ENCODE measurements at places on chromosomes 13 and 19.

DNA sequence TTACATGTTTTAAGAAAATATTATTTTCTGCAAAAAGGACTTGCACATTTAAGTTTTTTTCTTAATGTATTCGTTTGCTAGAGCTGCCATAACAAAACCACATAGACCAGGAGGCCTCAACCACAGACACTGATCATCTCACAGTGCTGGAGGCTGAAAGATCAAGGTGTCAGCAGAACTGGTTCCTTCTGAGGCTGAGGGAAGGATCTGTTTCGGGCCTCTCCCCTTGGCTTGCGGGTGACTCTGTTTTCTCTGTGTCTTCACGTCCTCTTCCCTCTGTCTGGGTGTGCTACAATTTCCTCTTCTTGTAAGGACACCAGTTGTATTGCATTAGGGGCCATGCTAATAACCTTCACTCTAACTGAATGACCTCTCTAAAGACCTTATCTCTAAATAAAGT, 364.2 kb downstream of the IRS2 start:
- H3K4me1 ChIP-seq: no peaks in the 10 kb centered on the region

- no peaks in the 10 kb centered on the region for H3K36me3 ChIP-seq
- peaks cover 8% of the 10 kb centered on the region for H3K27me3 ChIP-seq
- no peak overlapping the region for H3K27ac ChIP-seq
- H3K4me3 ChIP-seq: no peak overlapping the region
These were observed 78.6 kb downstream of the SPACA7 start for GRCh38 chr13:112454648-112455334.

- H3K27me3 ChIP-seq: no peaks in the 10 kb centered on the region
- H3K4me3 ChIP-seq: no peak overlapping the region
- no peak for DNase-seq
These were observed 622.4 kb downstream of the DCT start for GRCh38 chr13:93857126-93857525.

DNA sequence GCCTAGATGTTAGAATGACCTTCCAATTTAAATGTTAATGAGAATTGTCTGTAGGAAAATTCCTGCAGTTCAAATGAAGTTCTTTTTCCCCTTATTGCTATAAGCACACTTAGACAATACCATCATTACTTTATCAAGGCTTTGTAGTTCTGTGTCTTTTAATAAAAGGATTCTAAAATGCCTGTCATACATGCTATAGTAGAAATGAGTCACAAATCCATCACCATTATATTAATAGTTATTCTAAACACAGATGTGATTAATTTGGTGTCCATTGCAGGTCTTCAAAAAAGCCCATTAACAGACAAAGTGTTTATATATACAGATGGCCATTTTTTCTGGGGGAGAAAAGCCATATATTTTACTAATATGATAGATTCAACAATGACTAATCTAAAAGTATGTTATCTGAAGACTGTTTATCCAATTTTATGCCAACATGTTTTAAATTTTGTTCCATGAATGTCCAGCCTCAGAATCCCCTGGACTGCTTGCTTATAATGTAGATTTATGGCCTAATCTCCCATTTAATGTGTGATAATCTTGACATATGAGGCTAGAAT, 1678.3 kb upstream of the PCDH20 start:
- H3K27ac ChIP-seq: no peak overlapping the region
- H3K4me3 ChIP-seq: no peak overlapping the region
- no peak for DNase-seq
- H3K36me3 ChIP-seq: no peaks in the 10 kb centered on the region

DNA sequence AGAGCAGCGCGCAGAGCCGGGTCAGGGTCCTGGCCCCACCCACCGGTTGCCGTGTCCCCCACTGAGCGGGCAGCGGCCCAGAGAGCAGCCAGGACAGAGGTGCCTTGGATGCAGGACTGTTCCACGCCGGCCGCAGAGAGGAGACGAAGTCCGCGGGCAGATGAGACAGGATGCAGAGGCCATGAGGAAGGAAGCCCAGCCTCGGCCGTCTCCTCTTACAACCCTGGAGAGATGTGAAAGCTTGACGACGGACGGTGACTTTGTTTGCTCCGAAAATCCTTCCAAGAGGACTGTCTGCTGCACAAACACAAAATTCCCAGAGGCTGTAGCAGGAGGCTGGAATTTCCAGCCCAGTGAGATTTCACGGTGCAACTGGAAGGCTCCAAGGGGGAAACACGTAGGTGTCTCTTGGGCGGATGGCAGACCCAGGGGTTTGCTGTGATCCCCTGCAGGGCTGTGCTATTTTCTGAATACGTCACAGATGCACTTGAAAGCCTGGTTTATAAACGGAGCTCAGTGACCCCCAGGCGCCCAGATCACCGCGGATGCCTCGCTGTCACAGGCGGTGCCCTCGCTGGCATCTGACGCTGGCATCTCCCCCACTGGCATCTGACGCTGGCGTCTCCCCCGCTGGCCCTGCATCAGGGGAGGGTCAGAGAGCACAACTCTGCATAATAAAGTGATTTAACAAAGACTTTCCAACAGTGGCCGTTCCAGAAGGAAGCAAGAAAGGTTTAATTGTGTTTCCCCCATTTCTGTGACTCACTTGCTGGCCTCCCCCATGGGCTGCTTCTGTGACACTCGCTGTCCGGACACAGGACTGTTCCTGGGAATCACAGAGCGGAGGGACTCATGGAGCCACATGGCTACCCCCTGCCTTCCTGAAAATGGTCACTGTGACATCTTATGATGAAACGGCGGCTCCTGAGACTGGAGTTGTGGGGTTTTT, 62.0 kb upstream of the C13orf46 start:
- no peak overlapping the region for H3K27ac ChIP-seq
- peaks cover 14% of the 10 kb centered on the region for H3K36me3 ChIP-seq
- no peak for DNase-seq
- no peaks in the 10 kb centered on the region for H3K27me3 ChIP-seq
- no peak overlapping the region for H3K4me3 ChIP-seq
- H3K4me1 ChIP-seq: no peaks in the 10 kb centered on the region

DNA sequence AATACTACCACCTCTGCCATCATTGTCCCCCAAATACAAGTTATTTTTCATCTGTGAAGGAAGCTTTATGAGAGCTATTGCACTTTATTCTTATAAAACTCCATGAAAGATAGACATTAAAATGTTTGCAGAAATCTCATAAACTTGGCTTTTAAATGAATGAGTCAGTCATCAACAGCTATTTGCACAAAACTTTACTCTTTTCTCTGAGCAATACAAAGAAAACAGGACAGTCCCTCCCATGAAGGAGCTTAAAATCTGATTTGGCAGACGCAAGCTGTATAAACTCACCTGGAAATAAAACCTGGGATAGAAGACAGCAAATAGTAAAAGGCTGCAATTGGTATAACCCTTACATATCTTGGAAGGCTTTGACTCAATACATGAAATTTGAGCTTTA, 16.6 kb upstream of the RCBTB1 start:
- H3K27ac ChIP-seq: no peak overlapping the region
- H3K27me3 ChIP-seq: no peaks in the 10 kb centered on the region
- H3K36me3 ChIP-seq: no peaks in the 10 kb centered on the region
- DNase-seq: no peak

GRCh38 chr19:32823747-32824102, 45.8 kb downstream of the SLC7A9 start:
- H3K27me3 ChIP-seq: peaks cover 11% of the 10 kb centered on the region
- H3K4me3 ChIP-seq: no peak overlapping the region
- H3K4me1 ChIP-seq: no peaks in the 10 kb centered on the region
- DNase-seq: no peak
- no peaks in the 10 kb centered on the region for H3K36me3 ChIP-seq
